ENCODE measurements at places on chromosomes 3 and 15.

GRCh38 chr15:23869396-23869795, 182.3 kb upstream of the NDN start:
- DNase-seq = peak; percentile 8

GRCh38 chr3:14647976-14648955, 3.3 kb upstream of the CCDC174 start:
- no peak for DNase-seq

DNA sequence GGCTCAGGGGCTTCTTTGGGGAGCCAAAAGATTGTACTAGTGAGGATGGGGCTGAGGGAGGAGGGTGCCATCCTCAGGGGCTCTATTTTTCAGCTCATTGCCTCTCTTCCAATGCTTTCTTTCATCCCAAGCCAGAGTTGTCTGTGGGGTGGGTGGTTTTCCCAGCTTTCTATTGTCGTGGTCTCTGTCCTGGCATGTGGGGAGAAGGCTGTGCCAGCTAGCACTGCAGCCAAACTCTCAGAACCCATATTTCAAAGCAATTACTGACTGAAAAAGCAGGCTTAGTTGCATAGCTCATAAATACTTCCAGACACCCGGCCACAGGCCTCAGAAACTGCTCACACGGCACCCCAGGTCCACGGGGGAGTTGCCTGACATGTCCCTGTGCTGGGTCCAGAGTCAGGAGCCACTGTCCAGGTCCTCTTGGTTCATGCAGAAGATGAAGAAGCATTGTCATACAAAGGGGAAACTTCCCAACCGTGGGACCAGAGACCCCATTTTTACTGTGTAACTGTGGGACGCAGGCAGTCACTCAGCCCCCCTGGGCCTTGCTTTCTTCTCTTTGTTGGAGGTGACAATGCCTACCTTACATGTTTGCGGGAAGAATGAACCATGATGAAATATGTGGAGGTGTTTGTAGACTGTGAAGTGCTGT, 27.6 kb downstream of the FGD5 start:
- no peak for DNase-seq

DNA sequence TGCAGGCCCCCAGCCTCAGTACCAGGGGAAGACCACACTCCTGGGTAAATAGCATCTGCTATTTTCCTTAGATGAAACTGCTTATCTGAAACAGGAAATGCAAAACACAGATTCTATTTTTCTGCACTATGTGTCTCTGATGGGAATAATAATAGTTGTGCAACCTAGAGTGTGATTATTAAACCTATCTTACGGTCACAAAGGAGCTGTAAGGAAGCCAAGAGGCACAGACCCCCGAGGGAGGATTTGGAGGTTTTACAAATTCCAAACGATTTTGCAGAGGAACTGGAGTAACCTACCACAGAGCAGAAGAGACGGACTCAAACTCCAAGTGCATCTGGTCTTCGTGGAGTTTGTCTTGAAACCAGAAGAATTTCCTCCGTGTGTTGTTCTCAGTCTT, 14.1 kb upstream of the APOD start:
- DNase-seq = peak; percentile 38

DNA sequence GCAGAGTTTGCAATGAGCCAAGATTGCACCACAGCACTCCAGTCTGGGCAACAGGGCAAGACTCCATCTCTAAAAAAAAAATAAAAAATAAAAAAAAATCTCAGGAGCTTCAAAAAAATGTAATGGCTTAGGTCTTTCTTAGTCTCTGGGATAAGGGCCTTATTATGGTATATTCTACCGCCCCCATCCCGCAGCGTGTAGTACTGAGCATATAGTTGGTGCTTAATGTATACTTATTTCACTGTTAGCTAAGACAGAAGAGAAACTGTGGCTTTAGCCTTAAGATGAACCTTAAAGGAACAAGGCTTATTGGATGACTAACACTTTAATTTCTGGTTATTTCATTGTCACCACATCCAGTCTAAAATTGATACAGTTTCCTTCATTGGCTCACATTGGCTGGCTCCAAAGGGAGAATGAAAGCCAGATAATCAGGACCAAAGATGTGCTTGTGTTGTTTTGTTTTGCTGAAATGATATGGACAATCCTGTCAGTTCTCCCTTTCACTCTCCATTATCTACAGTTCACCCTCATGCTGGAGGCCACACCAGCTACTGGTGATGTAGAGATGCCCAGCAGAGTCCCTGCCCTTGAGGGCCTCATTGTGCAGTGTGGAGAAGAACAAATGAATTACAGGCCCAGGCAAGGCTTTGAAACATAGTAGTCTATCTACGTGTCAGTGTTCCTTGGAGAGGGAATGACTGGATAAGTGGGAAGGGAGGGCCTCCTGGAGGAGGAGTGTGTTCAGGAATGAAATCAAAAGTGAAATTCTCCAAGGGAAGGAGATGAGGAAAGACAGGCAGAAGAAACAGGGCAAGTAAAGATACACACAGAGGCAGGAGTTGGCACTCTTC, 17.4 kb upstream of the RAF1 start:
- no peak for DNase-seq

DNA sequence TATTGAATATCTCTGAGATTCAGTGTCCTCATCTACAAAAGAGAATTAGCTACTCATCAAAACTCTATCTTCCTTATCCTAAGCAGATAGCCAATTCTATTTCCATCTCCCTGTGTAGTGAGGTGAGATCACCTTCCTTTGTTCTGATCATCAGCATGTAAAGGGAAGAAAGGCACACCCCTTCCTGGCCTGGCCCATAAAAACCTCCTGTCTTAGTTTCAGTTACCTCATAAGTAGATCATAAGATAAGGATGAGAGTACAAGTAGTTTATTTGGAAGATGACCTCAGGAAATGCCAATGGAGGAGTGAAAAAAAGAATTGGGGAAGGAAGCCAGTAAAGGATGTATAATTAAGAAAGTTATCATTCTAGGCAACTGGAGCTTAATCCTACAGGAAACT, 114.5 kb upstream of the GADL1 start:
- no peak for DNase-seq

All from heart right ventricle (tissue), 16 donors.